Stimulated activated CD4-positive, alpha-beta T cell treated with anti-CD3 and anti-CD28 coated beads, Interleukin-15, amount 100 ng/mL, for 1 hour (primary cell): ENCODE measurements at places on chromosomes 11 and 22.

- DNase-seq, result no peak
Observed at GRCh38 chr11:9573775-9574621, 528 bp downstream of the WEE1 start.

GRCh38 chr11:16186680-16187079, 169.7 kb downstream of the SOX6 start:
- DNase-seq, result no peak

DNA sequence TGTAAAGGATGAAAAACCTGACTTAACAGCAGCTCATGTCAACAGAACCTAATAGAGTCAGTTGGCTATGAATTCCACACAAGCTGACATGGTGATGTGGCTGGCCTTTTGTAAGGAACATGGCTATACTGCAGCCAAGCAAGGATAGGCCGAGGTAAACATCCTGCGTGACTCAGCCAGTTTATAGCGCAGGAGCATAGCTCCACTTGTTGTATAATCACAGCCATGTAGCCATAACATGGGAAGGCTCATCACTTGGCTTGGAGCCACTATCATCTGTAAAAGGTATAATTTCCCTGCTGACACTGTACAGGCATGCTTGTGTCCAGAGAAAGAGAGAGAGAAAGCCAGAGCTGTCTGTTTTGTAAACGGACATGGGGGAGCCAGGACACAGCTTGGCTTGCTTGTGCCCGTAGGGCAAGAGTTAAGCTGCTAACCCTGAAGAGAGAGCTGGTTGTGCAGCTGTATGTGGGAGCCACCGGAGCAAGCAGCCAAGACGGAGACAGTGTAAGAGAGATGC, 104.4 kb upstream of the PLET1 start:
- no peak for DNase-seq

DNA sequence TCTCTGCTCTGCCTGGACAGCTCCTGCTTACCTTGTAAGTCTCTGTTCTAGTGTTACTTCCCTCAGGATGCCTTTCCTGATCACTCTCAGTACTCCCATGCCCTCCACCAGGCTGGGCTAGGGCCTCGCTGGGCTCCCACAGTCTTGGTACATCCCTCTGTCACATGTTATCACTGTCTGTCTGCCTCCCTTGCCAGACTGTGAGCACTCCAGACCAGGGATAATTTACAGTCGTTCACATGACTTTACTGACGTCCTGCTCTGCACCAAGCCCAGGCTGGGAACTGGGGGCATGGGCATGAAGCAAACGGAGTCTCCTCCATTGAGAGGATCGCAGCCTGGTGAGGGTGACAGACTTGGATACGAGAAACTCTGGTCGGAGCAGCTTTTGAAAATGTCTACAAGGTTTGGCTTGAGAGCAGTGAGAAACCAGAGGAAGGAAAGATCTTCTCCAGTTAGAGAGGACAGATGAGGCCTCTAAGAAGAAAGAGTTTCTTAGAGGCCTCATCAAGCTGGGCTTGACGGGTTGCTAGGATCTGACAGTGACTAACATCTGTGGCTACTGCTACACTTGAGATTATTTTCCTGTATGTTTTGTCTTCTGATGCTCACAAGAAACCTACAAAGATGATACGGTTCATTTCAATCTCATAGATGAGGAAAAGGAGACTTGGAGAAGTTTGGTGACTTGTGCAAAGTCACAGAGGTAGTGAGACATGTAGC, 12.5 kb downstream of the USP35 start:
- no peak for DNase-seq

- no peak for DNase-seq
Observed at GRCh38 chr11:2085251-2086066, 53.7 kb downstream of the IGF2 start.

GRCh38 chr11:35281169-35281688, 138.1 kb downstream of the SLC1A2 start:
- no peak for DNase-seq

DNA sequence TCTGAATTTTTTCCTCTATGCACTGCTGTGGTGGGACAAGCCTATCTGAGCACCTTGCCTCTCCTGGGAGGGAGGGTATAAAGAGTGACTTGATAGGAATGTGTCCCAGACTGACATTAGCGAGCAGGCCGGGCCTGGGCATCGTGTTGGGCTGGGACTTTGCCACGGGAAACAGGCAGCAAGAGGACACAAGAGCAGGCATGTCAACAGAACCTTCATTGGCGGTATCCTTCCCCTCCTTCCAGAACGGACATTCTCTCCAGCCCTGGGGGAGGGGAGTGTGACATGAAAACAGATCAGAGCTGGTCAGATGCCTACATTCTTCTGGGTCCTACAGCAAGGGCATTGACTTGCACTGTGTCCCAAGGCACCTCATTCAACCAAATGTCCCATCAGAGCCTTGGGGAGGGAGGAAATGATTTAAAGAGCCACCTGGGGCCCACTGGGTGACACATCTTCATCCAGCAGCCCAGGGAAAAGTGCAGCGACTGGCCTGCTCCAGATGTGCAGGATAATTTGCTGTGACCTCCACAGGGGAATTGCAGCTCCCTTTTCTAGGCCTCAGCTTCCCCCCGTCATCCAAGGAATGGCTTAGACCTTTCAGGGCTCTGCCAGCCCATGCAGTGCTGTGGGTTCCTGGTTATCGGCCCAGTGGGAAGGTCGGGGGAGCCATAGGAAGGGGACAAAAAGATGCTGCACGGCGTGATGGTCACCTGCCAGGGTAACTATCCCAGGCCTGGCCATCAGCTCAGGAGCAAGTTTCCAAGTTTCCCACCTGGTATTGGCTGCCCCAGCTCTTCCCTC, 21.8 kb upstream of the UVRAG start:
- DNase-seq, result no peak

GRCh38 chr11:74646954-74647353, 54.6 kb downstream of the POLD3 start:
- no peak for DNase-seq

GRCh38 chr11:60316317-60316716, 10.7 kb upstream of the MS4A6E start:
- DNase-seq, result no peak

DNA sequence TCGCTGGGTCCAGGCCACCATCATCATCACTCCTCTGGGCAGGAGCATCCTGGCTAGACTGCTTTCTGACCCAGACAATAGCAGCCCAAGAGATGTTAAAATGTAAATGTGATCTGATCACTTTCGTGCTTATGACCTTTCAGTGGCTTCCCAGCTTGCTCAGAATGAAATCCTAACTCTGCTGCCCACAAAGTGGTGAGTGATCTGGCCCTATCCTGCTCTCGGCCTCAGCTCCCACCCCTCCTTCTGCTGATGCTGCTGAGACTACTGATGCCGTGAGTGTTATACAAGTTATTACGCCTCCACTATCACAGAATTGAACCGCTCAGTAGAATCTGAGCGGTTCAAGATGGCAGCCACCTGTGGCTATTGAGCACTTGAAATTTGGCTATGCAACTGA, 26.2 kb downstream of the ELF5 start:
- DNase-seq, result no peak

- no peak for DNase-seq
Observed at GRCh38 chr22:27438271-27438980, 363.1 kb downstream of the MN1 start.

DNA sequence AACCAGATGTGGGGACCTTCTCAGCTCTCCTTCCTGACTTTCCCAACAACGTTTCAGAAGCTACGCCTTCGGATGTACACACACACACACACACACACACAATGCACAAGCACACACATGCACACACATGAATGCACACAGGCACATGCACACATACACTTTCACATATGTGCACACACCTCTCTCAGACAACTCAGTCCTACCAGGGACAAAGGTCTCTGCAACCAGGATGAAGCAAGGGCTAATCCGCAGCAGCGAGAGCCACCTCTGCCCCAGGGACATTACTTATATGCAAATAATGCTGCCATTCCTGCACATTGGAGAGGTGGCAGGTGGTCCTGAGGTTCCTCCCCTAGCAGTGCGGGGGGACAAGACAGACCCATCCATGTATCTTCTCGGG, 27.4 kb upstream of the LINC01488 start:
- no peak for DNase-seq

GRCh38 chr11:23403210-23404185, 543.2 kb upstream of the CCDC179 start:
- no peak for DNase-seq

- no peak for DNase-seq
Observed at GRCh38 chr22:18152519-18152918, 2.5 kb downstream of the USP18 start.

DNA sequence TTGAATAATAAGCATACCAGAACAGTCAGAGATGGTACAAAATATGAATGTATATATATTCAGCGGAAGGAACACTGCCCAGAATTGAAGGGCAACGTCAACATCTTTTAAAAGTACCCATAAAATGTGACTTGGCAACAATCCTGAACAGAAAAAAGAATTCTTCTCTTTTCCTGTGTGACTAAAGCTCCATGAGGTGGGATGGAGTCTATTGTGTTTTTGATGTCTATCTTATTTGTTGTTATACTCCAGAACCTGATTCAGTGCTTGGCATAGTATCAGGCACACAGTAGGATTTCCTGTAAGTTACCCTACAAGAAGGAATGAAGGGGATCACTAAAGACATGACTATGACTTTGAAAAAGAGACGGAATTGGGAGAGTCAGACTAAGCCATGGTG, 10.3 kb downstream of the LDLRAD3 start:
- no peak for DNase-seq

GRCh38 chr22:49331223-49331815, 496.4 kb downstream of the BRD1 start:
- DNase-seq, result no peak

DNA sequence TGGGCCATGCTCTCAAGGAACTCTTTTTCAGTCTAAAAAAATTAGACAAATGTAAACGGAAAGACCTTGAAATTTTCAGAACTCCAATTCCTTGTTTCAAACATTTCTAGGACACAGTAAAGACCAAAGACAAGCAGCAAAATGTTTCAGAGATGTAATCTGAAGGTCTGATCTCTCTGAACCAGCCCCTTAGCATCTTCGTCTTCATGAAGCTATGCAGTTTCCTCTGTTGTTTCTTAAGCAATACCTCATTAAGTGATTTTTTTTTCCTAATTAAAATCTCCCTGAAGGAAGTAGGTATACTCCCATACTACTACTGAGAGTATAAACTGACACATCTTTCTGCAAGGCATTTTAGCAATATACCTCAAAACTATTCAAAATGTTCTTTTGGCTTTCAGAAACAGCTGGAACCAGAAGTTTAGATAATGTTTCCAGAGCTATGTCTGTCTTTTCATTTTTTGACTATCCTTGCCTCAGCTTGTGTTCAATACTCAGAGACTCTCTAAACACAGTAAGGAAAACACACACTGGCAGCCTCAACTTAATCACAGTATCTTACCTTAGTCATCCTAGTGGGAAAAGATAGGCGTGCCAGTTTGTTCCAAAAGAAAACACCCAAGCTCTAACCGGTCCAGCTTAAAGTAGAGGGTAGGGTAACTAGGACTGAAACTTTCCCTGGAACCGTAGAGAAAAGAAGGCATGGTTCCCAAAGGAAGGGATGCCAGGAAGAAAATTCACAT, 25.1 kb downstream of the SBF2 start:
- DNase-seq, result no peak

DNA sequence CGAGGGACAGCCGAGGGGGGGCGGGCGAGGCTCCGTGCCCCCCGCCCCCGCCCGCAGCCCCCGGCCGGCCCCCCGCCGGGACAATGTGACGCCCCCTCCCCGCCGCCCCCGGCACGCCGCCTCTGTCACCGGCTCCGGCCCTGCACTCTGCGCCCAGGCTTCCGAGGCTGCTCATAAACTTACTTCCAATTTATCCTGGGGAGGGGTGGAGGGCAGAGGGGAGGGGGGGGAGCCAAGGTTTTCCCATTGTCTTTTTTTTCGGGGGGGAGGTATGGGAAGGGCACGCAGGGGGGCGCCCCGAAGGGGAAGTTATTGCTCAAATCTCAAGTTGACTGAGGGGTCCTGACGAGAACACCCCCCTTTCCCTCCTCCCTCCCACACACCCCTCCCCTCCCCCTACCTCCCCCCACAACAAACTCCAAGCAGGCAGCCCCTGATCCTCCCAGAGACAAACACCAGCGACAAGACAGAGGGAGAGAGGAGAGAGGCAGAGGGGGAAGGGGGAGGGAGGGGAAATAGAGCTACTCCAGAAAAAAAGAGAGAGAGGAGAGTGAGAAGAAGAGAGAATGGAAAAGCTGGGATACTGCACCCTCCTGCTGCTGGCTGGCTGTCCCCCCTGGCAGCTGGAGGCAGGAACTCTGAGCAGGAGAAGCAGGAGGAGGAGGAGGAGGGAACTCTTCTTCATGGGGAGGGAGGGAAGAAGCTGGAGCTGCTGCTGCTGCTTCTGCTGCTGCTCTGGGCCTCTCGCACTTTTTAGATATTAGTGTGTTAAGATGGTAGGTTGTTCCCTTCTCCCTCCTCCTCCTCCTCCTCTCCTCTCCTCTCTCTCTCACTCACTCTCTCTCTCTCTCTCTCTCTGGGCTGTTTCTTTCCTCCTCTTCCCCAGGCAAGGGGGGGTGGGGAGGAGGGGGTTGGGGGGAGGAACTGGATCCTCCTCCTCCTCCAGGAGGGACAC, 631 bp downstream of the PHF21A start:
- DNase-seq, result no peak

DNA sequence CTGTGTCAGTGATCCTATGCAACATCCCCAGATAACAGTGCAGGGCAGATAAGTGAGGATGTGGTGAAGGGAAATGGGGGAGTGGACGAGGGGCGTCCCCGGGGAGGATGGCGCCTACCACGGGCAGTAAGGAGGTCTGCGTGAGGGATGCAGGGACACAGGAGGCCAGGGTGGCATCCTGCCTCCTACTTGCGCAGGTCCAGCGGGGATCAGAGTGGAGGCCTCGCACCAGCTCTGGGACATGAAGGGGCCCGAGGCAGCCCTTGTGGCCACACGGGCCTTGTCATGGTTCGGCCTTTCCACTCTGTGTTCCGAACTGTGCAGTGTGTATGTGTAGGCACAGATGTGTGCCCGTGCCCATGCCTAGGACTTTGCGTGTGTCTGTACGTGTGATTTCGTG, 1227.5 kb downstream of the BRD1 start:
- DNase-seq, result no peak

- DNase-seq, result peak; percentile 65
Observed at GRCh38 chr22:39388261-39389011, 11.1 kb upstream of the TAB1 start.

GRCh38 chr11:121389651-121390050, 62.5 kb upstream of the SORL1 start:
- no peak for DNase-seq

GRCh38 chr11:13338427-13339069, 61.0 kb downstream of the BMAL1 start:
- no peak for DNase-seq

DNA sequence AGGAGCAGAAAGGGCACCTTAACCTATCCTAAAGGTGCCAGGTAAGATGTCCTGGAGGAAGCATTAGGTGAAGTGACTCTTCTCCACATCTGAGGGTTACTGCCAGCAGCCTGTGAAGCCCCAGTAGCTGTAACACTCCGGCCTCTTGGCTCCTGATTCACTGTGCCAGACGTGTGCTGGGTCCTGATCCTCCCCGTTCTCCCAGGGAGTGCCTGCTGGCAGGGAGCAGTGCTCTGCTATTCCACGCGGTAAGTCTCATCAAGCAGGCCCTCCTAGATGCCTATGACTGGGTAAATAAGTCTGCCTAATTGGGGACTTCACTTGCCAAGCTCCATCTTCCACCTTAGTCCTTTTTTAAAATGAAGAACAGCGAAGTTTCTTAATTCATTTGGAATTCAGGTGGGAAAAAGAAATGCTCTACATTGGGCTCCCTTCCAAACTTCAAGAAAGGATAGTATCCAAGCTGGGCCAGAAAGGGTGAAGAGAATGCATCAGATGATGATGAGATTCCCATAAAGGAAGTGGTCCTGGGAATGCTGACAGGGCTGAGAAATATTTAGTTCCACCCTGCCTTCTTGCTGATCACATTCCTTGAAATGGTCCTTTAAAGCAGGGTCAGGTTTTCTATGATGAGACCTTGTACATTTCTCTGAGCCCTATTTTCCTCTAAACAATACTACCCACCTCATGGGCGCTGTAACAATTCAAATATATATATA, 188.0 kb downstream of the MAML2 start:
- no peak for DNase-seq
